Skin of body (tissue), 3 donors: ENCODE measurements at places on chromosomes 12 and 14. TPM values are rescaled to one million over a fixed set of nuclear protein-coding genes. Genes with fewer than 3 reads are reported as not detected.

IL22 gene
- not detected for total RNA-seq

MYF6 gene
- 9.8 TPM for total RNA-seq

AMDHD1 gene
- total RNA-seq: 0.20 TPM

- DNase-seq: no peak
Measured at GRCh38 chr14:22071006-22071405, 397.4 kb upstream of the OR4E1 start.

- DNase-seq: no peak
Measured at GRCh38 chr14:96166461-96167223, 38.0 kb upstream of the BDKRB2 start.
